ENCODE measurements at places on chromosomes 1 and 21.

- no peak for DNase-seq
These were observed 34.3 kb downstream of the AMY1C start for GRCh38 chr1:103783944-103784377.

GRCh38 chr1:76781447-76781846, 85.8 kb upstream of the ST6GALNAC5 start:
- no peak for DNase-seq

DNA sequence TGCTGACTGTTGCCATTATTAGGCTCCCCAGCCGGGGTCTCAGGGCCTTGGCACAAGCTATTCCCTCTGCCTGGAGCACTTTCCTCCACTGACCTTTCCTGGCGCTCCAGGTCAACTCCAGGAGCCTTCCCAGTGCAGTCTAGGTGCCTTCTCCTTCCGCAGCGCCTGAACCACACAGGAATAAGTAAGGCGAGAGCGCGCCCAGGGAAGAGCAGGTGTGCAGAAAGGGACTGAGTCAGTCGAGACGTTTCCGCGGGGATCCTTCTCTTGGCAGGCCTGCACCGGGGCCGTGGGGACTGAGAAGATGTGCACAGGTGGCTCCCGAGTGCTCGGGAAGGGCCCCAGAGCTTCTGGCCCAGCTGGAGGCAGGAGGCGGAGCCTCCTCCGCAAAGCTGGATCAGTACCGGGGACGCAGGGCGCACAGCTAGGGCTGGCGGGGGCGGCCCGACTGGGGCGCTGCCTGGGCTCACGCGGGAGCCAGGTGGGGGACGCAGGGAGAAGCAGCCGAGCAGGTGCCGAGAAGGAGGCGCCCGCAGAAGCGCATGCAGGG, 765 bp upstream of the BMP8A start:
- no peak for DNase-seq

DNA sequence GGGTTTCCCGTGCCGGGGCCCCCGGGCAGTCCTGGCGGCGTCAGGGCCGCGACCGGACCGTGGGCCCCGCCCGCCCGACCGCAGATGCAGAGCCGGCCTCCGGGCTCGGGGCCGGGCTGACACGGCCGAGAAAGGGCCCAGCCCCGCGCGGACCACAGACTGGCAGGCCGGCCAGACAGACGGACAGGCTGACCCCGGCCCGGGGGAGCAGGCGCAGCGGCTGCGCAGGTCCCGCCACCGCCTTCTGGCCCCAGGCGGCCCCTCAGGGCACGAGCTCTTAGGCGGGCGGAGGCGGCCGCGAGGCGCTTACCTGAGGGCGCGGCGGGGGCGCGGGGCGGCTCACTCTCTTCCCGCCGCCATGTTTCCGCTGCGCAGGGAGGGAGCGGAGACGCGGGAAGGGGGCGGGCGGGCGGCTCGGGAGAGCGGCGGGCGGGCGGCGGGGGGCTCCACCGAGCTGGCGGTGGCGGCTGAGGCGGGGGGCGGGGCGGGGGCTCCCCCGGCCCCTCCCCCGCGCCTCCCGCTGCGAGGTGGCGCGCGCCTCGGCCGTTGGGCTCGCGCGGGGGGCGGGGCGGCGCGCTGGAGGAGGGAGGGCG, at the start of gene SCMH1:
TSS of gene SCMH1 (minus strand) at position 558 of the 593 bp plus-strand sequence. CDS start 56,173 bp downstream, outside the sequence.
- no peak for DNase-seq

- no peak for DNase-seq
These were observed 5.3 kb downstream of the DSCAM start for GRCh38 chr21:40841524-40842196.

- DNase-seq = no peak
These were observed 657 bp downstream of the DIO1 start for GRCh38 chr1:53894644-53895043.

- DNase-seq = no peak
These were observed 66.5 kb downstream of the TSEN15 start for GRCh38 chr1:184118046-184118445.

GRCh38 chr1:44701141-44701573, 26.6 kb downstream of the ARMH1 start:
- DNase-seq = no peak

GRCh38 chr1:200376528-200376927, 33.3 kb downstream of the ZNF281 start:
- DNase-seq = no peak

- DNase-seq = no peak
These were observed 71.9 kb downstream of the NMNAT2 start for GRCh38 chr1:183346276-183346732.

- no peak for DNase-seq
These were observed 33.6 kb downstream of the RGS21 start for GRCh38 chr1:192350356-192350755.

GRCh38 chr1:67941155-67941554, 107.9 kb upstream of the GNG12 start:
- no peak for DNase-seq

DNA sequence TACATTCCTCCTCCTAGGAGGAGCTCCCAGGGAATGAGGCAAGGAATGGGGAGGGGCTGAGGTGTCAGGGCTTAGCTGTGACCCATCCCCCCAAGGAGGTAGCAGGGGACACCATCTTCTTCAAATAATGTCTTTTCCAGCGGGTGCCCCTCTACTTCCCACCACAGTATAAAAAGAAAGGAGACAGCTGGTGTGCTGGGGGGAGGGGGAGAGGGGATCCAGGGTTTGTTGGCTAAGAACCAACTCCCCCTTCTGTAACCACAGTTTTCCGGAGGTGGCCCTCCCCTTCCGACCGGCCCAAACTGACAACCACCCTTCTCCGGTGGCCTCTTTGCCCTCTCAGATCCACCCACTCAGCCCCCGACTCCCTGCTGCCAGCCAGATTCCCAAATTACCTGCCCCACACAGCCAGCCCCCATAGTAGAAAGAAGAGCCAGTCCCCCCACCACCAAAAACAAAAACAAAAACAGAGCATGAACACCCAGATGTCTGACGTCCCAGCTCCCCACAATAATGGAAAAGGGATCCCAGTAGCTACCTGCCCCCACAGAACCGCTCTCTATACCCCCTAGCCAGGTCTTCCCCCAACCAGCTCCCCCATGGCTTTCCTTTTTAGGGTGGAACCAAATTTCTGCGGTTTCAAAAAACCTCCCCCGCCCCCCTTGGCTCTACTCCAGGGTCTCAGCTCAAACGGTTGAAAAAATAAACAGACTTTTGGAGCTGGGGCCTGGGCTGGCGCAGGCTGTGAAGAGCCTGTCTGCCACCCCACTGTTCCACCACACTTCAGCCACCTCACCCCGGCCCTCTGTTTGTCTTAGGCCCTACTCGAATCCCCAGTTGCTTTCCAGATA, 2.1 kb downstream of the ARHGEF2 start:
- DNase-seq = no peak

DNA sequence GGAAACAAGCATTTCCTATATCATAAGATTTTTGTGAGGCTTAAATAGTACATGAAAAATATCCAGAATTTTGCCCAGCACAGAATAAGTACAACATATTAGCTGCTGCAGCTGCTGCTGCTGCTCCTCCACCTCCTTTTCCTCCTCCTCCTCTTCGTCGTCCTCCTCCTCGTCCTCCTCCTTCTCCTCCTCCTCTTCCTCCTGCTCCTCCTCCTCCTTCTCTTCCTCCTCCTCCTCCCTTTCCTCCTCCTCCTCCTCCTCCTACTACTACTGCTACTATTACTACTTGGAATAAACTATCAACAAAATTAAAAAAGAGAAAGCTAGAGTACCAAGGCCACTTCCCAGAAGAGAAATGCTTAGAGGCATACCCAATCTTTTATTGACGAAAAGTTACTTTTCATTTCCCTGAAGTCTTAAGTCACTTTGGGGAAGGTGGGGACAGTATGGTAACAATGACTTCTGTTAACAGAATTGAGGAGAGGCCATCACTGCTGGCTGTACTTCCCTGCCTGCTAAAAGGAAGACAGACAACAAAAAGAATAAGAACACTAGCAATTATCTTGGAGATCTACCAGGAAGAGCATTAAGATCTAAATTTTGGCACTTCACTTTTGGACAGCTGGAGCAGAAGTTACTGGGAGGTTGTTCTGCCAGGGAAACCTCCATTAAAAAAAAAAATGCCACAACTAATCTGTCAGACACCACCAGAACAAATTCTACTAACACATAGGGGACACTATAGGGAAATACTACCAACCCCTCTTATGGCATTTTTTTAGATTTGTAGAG, 7.1 kb downstream of the DENND1B start:
- DNase-seq = no peak

DNA sequence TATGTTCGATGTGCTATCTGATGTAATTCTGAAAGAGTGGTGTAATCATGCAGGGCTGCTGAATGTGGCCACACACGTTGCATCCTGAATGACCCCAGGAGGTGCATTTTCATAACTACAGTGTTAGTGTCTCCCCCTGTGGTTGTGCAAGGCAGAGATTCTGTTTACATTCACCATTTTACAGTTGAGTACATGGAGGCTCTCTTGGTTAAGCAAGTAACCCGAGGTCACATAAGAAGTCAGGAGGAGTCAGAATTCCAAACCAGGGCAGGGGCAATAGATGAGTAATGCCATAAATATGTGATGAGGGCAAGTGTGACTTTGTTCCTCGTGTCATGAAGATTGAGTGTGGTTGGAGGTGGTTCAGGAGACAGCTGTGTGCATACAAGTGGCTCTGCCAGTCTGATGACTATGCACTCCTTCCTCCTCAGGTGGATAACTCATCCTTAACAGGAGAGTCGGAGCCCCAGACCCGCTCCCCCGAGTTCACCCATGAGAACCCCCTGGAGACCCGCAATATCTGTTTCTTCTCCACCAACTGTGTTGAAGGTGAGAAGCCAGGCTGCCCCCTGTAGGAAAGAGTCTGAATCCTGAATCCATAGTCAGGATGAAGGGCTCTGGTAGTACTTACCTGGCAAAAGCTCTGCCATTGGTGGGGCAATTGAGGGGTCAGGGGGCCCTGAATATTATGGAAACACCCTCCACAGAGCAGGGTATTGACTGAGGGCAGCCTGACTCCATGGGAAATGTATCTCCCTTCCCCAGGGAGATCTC, 9.3 kb downstream of the ATP1A2 start:
- DNase-seq = no peak

GRCh38 chr1:85224295-85224694, 23.5 kb upstream of the SYDE2 start:
- DNase-seq = no peak

GRCh38 chr1:27455139-27455811, 34.7 kb downstream of the WASF2 start:
- DNase-seq = no peak

DNA sequence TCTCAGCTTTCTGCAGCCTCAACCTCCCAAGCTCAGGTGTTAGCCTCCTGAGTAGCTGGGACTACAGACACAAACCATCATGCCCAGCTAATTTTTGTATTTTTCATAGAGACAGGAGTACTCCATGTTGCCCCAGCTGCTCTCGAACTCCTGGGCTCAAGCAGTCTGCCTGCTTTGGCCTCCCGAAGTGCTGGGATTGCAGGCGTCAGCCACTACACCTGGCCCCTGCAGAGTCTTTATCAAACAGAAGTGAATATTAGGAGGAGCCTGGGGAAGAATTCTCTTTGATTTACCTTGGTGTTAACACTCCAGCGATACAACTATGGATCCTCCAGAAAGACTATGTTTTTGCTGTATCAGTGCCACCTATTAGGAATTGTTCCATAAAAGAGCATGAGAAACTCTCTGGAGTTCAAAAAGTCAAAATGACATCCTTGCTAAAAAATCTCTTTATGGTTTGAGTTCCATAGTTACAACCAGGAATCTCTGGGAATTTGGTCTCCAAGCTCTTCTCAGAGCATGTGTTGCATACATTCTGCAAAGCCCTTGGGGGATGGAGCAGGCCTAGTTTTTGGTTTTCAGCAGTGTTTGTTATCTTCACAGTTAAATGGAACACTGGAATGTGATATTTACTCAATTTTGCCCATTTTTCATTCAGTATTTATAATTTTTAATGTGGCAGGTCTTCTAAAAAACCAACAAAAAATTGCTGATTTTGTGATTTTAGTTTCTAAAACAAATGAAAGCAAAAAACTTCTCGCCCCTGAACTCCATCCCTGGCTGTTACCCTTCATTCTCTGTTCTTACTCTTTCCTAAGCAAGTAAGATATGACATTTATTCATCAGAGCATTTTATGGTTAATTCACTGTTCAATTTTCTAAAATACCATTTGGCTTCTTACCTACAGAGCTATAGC, 77.3 kb downstream of the OLFML2B start:
- no peak for DNase-seq

GRCh38 chr1:213381572-213382084, 330.6 kb downstream of the RPS6KC1 start:
- DNase-seq = no peak
